ENCODE measurements at places on chromosomes 6 and 20.

- DNase-seq, result no peak
Observed at GRCh38 chr6:129215916-129216520, 333.1 kb downstream of the LAMA2 start.

GRCh38 chr6:85565736-85566135 lies 27.9 kb downstream of the SNX14 start:
- no peak for DNase-seq

GRCh38 chr6:131949909-131950766 lies 1.0 kb downstream of the CCN2 start:
- no peak for DNase-seq

DNA sequence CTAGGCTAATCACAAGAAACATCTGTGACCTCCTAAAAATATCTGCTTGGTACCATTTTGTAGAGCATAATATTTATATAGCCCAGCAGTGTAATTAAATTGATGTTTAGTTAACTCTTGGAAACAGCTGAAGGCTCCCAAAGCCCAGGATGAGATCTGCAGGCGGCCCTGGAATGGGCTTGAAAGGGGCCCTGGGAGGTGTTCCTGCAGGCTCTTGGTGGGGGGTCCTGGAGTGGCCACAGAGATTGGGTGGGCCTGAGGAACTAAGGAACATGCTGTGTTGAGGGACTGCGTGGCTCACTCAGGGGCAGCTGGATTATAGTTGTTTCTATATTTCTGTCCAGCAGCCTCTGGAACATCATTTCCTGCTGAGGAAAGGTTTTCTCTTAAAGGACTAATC lies 9.2 kb downstream of the SCP2D1 start:
- DNase-seq, result no peak

GRCh38 chr20:62625516-62625915 lies 16.8 kb upstream of the SLCO4A1 start:
- no peak for DNase-seq

- DNase-seq, result no peak
Observed at GRCh38 chr20:32457479-32457986, 99.4 kb downstream of the ASXL1 start.

DNA sequence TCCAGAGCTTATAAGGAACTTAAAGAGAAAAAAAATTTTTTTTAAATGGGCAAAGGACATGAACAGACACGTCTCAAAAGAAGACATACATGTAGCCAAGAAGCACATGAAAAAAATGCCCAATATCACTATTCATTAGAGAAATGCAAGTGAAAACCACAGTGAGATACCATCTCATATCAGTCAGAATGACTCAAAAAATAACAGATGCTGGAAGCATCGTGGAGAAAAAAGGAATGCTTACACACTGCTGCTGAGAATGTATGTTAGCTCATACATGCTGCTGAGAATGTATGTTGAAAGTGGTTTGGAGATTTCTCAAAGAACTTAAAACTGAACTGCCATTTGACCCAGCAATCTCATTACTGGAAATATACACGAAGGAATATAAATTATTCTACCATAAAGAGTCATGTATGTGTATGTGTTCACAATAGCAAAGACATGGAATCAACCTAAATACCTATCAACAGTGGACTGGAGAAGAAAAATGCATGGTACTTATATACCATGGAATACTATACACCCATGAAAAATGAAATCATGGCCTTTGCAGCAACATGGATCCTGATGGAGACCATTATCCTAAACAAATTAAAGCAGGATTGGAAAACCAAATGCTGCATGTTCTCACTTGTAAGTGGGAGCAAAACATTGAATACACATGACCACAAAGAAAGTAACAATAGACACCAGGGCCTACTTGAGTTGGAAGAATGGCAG lies 5.2 kb downstream of the OR11A1 start:
- DNase-seq, result no peak

DNA sequence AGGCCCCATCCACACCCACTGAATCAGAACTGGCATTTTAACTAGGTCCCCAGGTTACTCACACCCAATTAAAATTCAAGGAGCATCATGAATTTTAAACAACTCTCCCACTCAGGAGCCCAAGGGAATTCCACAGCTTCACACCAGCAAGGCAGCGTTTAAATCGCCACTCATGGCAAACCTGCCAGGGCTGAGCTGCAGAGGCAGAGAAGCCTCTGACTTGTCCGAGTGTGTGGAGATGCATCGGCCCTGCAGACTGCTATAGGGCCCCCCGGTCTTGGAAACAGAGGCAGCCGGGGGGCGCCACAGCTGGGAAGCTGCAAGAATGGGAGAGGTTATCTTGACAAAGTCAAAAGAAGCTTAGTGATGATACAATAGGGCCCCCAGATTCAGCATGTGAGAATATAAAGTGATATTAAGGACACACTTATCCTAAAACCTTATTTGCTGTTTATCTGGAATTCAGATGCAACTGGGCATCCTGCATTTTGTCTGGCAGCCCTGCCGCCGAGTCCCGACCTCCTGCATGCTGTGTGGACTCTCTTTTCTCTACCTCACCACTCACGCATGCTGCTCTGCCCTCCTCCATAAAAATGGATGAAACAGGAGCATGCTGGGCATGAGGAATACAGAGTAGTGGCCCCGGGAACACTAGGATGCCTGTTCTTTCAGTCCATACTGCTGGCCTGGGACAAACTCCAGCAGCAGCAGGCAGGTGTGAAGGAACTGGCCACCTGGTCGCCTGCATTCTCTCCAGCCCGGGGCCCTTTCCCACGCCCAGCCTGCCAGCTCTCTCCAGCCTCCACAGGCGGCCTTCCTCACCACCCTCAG lies 126.1 kb downstream of the PXDC1 start:
- no peak for DNase-seq

DNA sequence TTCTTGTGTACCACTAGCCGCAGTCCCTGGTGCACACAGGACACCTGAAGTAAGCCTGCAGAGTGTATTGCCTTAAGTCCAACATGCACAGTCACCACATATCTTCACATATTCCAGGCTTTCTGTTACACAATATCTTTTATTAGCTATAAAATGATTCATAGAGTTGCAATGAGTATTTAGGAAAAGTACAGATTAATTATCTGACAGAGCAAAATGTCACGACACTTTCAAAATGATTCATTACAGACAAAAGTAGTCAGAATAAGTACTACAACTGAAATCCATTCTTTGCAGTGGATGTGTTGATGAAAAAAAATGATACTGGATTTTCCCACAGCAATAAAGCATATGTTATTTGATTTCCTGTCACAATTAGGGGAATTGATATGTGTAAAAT lies 199.5 kb upstream of the ASCC3 start:
- DNase-seq, result no peak

All from activated CD8-positive, alpha-beta memory T cell treated with anti-CD3 and anti-CD28 coated beads for 48 hours (primary cell).